ENCODE measurements at places on chromosomes 12 and 14.
A peak's percentile ranks its signal among the peaks of the same experiment; 100 is the strongest.

DNA sequence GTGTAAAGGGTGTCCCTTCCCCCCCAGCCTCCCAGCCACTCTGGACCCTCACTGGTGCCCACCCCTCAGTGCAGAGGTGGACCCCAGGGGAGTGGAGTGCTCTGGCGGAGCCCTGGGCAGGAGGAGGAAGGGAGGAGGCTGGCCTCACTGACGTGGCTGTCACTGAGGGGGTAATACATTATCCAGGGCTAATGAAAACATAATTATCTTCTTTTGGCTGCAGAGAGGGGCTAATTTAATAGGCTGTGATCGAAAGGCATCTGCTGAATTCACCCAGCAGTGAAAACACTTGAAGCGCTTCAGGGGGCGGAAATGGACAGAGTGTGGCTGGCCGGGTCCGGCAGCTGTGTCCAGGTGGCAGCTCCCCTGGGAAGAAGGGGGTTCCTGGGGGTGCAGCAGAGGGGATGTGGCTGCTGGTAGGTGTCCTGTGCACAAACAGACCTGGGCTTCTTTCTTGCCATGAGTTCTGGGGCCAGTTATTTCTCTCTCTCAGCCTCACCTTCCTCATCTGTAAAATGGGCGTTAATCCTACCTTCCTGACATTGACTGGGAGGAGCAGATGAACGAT lies 3.7 kb upstream of the NOS1 start:
- no peak for DNase-seq

- no peak for DNase-seq
Observed at GRCh38 chr14:25622763-25623162, 572.8 kb upstream of the STXBP6 start.

DNA sequence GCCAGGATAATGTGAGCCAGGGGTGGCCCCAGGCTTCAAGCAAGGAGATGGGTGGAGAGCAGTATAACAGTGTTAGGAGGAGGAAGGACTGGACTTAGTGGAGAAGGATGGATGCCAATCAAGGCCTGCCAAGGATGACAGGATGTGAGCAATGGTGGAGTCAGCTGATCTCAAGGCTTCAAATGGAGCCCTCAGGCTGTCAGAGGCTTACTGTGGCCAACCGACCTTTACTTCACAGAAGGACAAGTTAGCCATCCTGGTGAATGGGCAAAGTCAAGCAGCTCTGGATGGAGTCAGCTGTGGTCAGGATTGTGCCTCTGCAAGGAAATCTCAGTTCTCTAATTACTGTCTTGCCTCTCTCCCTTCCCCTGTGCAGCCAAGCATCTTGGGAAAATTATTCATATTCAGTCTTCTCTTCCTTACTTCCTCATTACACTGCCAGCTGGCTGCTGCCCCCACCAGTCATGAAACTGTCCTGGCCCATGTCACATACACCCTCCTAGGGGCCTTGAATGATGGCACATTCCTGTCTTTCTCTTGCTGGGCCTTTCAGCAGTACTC lies 7.6 kb upstream of the STAT6 start:
- no peak for DNase-seq

DNA sequence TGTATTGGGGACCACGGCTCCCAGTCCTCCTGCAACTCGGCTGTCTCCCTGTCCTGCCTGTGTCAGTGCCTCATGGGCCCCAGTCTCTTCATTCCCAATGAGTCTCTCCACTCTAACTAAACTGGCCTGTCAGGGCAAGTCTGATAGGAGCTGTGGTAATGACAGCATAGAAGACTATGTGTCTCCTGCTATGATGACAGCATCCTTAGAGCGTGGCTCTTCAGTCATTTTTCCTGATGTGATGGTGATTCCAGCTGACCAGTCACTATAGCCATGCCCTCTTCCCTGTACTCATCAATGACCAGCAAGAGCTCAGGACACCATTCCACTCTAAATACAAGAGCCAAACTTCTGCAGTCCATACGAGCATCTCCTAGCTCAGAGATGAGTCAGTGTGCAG lies 339.8 kb downstream of the PCNX1 start:
- DNase-seq, result no peak

DNA sequence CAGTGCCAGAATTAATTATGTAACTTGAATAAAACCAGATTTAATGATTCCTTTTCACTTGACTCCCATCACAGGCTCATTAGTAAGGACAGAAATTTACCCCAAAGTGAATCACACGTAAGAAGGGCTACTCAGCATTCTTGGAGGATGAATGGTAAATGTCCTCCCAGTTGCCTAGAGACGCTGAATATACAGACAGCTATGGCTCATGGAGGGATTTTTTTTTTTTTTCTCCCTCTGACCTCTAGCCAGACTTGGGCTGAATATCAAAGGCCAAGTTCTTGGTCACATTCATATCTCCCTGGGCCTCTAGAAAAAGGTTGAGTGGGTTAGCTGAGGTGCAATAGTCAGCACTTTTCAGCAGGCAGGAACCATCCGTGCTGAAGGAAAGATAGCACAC lies 77.5 kb downstream of the PHLDA1 start:
- DNase-seq, result no peak

DNA sequence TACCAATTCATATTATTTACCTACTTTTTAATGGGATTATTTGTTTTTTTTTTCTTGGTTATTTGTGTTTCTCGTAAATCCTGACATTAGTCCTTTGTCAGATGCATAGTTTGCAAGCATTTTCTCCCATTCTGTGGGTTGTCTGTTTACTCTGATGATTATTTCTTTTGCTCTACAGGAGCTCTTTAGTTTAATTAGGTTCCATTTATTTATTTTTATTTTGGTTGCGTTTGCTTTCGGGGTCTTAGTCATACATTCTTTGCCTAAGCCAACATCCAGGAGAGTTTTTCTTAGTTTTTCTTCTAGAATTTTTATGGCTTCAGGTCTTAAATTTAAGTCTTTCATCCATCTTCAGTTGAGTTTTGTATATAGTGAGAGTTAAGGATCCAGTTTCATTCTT lies 289.9 kb downstream of the AKAP6 start:
- no peak for DNase-seq

DNA sequence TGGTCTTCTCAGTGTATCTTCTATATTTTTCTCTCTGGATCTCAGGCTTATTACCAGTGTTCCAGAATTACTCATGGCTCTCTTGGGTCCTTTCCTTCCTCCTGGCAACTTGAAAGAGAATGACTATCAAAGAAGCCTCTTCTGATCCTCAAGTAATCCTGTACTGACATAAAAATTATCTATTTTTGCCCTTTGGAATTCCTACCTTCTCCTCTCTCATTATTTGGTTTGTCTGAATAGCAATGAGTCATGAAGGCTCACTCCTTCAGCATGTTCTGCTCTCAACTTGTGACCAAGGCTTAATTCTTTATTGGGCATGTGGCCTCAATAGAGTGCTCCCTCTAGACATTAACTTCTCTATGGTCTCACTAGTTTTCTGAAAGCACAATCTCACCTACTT lies 553.6 kb upstream of the ATP2B1 start:
- DNase-seq, result no peak

DNA sequence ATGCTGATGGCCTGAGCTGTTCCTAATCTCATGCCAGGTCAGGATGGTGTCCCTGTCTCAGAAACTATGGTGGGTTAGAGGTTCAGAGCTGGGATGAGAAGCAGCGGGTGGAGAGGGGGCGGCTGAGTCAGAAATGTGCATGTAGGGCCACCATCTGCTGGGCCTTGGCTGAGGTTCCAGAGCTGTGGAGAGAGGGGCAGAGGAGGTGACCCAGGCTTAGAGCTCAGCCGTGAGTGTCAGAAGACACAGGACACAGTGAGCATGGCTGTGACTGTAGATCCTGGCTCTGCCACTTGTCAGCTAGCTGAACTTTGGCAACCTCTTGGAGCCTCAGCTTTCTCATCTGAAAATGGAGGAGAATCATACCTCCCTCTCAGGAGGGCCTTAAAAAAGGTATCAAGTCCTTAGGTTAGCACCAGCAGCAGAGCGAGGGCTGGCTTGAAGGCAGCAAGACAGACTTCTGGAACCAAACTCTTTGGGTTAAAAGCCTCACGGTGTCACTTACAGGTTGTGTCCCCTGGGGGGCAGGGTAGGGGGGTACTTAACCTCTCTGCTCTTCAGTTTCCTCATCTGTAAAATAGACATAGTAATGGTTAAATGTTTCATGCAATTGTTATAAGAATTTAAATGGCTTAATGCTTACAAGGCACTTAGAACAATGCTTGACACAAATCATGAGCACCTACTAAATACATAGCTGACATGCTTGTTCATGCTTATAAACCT lies 34.8 kb downstream of the TMEM229B start:
- no peak for DNase-seq

DNA sequence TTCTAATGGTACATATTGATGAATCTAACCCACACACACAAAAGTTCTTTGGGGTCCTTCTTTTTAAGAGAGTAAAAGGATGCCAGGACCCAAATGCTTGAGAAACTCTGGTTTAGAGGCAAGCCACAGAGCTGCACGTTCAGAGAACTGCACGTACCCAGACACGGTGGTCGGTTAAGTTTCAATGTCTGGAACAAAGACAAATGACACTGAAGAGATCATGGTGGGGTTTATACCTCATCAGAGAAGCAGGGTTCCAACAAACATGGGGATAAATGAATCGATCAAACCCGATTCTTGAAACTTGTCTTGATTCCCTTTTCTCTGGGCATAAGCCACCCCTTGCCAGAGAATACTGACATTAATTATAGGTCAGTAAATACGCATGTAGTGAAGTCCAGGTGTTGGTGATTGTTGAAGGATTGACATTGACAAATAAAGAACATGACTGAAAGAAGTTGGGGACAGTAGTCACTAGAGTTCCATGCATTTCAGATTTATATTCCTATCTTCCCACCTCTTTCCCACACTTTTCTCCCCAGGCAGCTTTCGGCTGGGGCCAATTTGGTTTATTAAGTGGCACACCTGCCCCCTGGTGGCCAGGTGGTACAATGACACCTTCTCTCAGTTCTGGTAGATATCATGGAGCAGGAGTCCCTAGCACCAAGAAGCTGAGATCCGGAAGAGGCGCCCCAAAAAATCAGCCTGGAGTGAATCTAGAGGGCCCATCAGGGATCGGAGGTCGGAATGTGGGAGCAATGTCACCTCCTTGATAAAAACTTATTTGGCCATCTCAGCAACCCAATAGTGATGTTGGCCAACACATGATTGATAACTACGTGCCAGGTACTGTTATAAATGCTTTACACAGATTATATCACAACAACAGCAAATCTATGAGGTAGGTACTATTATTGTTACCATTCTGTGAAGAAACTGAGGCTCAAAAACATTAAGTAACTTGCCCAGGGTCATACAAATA lies 17.8 kb upstream of the HDAC7 start:
- peak; percentile 18 for DNase-seq

DNA sequence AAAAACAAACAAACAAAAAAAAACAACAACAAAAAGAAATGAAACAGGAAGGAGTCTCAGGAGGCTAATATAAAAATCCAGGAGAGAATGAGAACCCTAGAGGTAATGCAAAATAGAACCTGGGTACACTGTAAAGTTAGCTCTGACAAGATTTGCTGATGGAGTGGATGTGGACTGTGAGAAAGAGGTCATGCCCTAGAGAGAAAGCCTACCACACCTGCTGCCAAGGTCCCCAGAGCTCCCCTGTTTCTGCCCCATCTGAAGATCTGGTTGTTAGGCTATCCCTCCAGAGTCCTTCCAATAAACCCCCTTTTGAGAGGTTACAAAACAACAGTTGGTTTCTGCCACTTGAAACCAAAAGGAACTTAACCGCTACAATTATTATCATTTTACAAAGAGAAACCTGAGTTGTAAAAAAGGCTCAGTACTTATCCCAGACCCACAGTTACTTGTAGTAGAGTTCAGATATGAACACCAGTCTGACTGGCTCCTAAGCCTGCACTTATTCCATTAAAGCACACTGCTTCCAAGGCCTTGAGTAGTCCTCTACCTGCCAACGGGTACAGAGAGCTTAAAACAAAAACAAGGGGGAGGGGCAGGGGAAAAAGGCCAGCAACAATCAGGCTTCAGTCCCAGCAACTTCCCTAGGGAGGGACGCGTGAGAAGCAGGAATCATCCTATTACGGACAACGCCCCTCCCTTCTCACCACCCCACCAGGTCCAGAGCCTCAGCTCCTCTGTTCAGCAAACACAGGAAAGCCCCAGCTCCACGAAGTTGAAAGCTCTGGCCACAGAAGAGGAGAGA lies 27.7 kb downstream of the PPP1R13B start:
- no peak for DNase-seq

- no peak for DNase-seq
Observed at GRCh38 chr14:77707355-77707723, 484 bp downstream of the ALKBH1 start.

DNA sequence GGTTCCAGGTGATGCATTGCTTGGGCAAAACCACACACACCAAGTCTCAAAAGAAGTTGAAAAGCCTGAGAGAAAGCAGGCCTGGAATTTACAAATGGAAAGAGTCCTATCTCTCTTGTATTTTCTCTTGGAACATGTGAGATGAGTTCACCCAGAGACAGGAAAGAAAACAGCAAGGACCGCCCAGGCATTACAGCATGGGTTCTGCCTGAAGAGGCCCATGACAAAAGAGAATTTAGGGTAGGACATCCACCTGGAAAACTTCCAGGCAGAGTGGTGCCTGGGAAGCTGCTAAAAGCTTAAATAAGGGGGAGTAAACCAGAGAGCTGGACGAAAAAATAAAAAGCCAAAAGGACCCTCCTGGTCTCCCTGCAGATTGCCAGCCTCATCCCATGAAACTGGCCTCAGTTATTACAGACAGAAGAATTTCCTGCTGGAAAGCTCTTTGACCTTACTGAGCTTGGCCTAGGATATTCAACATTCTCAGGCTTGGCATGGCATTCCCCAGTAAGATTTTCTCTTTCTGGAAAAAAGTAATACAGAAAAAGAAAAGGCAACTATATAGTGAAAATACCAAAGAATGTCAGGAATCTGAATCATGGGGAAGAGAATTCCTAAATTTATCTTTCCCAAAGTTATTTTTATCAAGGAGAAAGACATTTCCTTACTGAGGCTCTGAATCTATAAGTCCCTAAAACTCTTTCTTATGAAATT lies 121.3 kb upstream of the NUDT4 start:
- no peak for DNase-seq

- DNase-seq, result no peak
Observed at GRCh38 chr12:127861406-127861805, 405.6 kb upstream of the TMEM132C start.

- DNase-seq, result no peak
Observed at GRCh38 chr12:75959506-75959905, 72.1 kb downstream of the PHLDA1 start.

GRCh38 chr14:26187996-26188620 lies 409.7 kb downstream of the NOVA1 start:
- no peak for DNase-seq

DNA sequence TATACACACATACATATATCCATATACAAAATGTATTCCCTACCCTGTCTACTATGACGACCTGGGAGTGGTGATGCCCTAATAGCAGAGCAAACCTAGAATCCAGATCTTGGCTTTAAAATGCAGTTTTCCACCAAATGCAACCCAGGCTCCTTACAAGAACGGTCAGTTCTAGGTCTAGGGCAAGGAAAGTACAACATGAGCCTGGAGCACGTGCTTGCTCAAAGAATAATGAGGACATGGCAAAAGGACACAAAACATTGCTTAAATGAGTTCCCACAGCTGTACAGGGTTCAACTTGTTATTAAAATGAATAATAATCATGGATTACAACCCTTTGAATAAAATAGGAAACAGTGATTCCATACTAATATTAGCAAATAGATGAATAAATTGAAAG lies 94.7 kb downstream of the TMCC3 start:
- DNase-seq, result no peak

GRCh38 chr12:25254271-25254880 lies 3.6 kb upstream of the KRAS start:
- DNase-seq, result no peak
